Sciatic nerve (tissue), 2 donors: ENCODE measurements at places on chromosomes 2 and 18.

GRCh38 chr2:227793148-227793712 is 20.4 kb upstream of the CCL20 start:
- no peak for DNase-seq

GRCh38 chr2:105076121-105076520 is 38.3 kb downstream of the MRPS9 start:
- DNase-seq = no peak

DNA sequence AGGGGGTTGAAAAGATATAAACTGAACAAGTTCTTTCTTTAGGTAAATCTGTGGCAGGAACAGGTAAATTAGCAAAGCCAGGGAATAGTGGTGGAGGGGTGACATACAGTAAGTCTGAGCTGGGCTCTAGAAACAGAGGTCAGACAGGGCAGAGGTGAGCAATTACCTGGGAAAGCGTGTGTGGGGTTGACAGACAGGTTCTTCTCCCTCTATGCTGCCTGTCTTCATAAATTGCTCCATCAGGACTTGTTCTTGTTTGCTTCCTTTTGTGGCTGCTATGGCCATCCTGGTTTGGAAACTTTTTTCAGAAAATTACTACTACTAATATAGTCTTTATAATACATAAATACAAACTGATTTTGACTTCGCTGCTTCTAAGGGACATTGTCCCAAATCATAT is 3.4 kb upstream of the ANKRD12 start:
- DNase-seq = no peak

DNA sequence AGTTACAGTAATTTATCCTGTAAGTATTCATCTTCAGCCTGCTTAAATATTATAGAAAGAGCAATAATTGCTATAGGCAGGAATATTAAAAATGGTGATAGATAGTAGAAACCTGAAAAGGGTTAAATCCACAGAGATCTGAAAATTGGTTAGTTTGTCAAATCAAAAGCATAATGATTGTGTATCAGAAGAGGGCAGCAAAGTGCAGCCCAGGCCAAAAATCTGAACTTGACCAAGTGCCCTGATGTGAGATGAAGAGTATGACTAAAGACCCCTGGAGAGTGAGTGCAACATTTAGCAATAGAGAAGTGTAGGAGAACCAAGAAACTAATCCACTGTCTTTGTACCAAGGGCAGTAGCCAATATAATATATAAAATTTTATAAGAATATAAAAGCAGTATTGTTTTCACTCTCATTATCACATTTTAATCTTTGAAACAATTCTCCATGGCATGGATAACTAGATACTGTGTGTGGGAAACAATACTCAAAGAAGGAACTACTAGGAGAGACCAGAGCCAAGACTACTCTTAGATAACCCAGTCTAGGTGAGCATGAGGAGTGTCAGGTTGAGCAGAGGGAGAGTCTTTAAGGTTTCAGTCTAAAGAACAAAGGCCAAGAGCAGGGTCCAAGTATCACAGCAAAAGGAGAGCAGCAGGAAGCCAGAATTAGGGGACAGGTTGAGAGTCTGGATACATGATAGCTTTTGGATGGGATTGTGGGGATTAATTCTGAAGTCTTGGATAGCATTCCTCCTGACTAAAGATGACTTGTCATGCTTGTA is 148.7 kb downstream of the CALCRL start:
- no peak for DNase-seq

DNA sequence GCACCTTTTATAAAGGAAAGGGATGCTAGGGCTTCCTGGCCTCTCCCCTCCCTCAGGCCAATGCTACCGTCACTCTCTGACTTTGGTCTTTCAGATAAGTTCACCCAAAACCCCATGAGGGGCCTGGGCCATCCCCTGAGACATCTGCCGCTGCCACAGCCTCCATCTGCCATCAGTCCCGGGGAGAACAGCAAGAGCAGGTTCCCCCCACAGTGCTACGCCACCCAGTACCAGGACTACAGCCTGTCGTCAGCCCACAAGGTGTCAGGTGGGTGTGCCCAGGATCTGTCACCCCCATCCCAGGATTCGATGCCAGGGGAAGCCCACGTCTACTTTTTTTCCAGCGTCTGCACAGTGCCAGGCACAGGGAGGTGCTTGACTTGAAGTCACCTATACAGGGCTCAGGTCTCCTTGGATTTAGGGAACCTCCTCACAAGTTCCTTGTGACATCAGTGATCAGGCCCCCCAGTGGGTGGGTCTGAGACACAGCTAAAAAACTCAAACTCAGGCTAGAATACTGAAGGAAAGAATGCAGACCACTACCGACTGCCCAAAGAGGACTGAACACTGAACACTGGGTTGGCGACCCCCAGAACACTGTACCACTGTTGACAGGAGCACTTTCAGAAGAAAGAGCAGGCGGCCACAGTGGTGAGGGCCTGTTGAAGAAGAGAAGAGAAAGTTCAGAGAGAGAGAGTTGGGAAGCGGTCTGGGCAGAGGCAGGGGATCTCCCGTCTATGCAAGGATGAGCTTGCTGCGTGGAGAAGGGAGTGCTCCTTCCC is 85.3 kb downstream of the EPAS1 start:
- no peak for DNase-seq

GRCh38 chr2:121147766-121148165 is 137.2 kb downstream of the TFCP2L1 start:
- no peak for DNase-seq
